Endothelial cell of umbilical vein (primary cell): ENCODE measurements at places on chromosomes 3 and 15. TPM values are rescaled to one million over a fixed set of nuclear protein-coding genes. Genes with fewer than 3 reads are reported as not detected.

ZNF502 gene
- polyA plus RNA-seq: 0.86 and 1.0 TPM in 2 replicates

GRCh38 chr3:8824238-8824637, 54.8 kb upstream of the OXTR start:
- no peak for DNase-seq

PLSCR2 gene
- not detected in 2 replicates for polyA plus RNA-seq

DNA sequence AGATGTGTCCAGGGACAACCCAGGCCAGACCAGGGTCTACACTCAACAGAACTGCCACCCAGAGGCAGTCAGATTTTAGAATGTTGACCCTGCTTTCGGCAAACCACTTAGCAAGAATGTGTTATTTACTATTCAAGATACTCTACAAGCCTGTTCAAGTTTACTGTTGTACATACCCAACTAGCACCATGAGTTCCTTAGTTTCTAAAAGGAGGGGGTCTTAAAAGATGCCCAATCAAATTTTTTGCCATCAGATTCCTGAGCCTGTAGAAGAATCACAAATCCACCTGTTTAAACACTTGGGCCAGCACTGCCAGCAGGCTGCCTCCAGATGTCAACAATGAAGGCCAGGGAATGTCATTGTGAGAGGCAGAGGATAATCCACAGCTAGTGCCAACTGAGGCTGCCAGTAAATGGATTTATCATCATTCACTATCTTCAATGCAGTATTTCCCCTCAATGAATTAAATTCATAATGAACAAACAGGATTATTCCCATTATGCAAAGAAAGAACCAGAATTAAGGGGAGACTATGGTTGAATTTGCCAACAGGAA, 43.5 kb upstream of the SNRPA1 start:
- DNase-seq: no peak

GRCh38 chr15:74906067-74906449, 593 bp downstream of the FAM219B start:
- peak; percentile 56 for DNase-seq

MCF2L2 gene
- 0.15 and 0.41 TPM in 2 replicates for polyA plus RNA-seq

DUOXA1 gene
- 0.07 TPM in 1 of 2 replicates, not detected in the other for polyA plus RNA-seq

PLSCR5 gene
- polyA plus RNA-seq: not detected in 2 replicates

ERC2 gene
- polyA plus RNA-seq: 4.9 and 5.6 TPM in 2 replicates

- DNase-seq: peak; percentile 68
These were observed 68.1 kb downstream of the NOX5 start for GRCh38 chr15:69082554-69082953.

DNA sequence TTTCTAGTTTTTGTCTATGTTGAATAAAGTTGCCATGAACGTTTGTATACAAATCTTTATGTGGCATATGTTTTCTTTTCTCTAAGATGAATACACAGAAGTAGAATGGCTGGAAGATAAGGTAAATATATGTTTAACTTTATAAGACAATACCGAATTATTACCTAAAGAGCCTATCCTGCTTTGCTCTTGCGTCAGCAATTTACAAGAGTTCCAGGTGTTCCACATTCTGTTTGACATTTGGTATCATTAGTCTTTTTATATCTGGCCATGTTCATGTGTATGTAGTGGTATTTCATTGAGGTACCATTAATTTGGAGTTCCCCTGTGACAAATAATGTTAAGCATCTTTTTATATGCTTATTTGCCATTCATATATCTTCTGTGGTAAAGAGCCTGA, 74.1 kb upstream of the TRIM42 start:
- DNase-seq: no peak
